ENCODE measurements at places on chromosomes 4 and X.

- no peak for DNase-seq
Observed at GRCh38 chr4:171031338-171031737, 781.9 kb upstream of the GALNTL6 start.

DNA sequence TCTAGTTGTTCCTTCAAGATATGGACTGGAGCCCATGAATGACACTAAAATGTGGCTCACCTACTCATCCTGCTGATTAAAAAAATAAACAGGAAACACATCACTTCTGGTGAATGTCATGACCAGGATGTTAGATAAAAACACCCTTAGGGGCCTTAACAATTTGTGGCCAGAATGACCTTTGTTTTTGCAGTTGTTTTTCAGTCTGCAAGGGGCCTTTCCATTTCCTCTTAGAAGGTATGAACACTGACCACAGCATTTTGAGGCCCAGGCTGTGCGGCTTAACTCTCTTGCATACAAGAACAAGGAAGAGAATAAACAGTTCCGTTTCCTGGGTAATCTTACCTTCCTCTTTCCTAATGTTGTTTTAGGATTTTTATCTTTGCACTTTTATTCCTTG is 113.2 kb downstream of the IL1RAPL2 start:
- no peak for DNase-seq

GRCh38 chr4:100060765-100061416 is 110.8 kb upstream of the H2AZ1 start:
- no peak for DNase-seq

DNA sequence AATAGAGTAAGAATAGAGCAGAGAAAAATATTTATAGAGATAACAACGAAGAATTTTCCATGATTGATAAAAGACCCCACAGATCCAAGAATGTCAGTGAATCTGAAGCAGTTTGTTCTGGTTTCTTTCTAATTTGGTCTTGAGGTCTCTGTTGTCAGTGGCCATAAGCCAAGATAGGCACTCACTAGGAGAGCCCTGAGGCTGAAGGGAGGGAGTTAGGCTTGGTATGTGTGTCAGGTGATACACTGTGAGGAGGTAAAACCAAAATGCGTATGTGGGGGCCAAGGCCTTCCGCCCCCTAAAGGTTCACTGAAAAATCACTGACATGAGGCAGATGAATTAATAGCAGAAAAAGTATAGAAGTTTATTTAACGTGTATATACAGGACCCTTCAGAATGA is 382.3 kb upstream of the HTR2C start:
- DNase-seq, result no peak

GRCh38 chr4:189322426-189322825 is 618.2 kb upstream of the FRG1 start:
- DNase-seq, result no peak
